Endothelial cell (in vitro differentiated cells): ENCODE measurements at places on chromosomes 6 and 20.
A peak's percentile ranks its signal among the peaks of the same experiment; 100 is the strongest.

GRCh38 chr6:101401792-101402621, 8.5 kb downstream of the GRIK2 start:
- DNase-seq = peak; percentile 46

GRCh38 chr20:19543101-19543500, 215.0 kb upstream of the RIN2 start:
- DNase-seq = no peak

- DNase-seq = no peak
Measured at GRCh38 chr6:47145212-47145611, 103.1 kb upstream of the ADGRF1 start.

DNA sequence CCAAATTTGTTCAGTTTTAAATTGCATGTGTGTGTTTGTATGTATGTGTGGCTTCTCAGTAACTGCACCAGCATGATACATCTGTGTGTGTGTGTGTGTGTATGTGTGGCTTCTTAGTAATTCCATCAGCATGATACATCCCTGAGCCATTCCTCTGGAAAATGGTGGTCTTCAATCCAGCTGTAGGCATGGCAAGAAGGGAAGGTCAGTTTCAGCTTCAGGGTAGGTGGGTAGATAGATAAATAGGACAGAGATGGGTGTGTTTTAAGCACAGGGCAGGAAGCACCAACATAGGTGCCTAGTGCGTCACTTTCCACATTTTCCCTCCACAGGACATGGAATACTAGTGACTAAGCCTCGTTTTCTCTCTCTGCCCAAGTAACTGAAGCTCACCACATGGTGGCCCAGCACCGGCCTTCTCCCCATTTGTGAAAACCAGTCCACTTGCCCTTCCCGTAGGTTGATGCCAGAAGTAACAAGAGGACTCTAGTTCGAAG, 82.9 kb downstream of the RPP40 start:
- DNase-seq = no peak

DNA sequence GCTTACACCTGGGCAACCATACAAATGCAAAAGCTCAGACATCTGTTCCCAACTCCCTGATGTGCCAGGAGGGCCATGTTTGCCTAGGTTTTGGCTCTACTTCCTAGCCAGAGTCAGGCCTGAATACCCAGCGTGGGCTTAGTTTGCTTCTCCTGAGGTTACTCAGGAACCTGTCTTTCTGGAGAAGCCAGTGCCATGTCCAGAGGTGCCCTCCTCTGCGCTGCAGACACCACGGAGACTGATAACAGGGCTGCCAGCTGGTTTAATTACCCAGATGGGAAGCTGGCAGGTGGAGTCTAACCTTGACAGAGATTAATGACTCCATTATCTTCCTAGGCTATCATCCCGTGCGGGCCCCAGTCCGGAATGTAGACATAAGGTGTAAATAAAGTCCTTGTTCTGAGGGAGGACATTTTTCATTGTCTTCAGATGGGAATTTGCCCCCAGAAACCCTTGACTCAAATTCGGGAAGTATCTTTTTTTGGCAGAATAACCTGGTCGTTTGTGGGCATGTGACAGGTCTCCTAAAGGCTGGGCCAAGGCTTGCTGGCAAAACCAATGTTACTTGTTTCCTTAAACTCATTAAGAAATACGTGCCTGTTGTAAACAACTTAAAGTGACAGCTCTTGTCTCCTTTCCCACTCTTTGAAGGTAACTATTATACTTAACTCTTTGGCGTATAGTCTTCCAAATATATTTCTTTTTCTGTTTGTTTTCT, 29.2 kb upstream of the ZNFX1 start:
- no peak for DNase-seq

DNA sequence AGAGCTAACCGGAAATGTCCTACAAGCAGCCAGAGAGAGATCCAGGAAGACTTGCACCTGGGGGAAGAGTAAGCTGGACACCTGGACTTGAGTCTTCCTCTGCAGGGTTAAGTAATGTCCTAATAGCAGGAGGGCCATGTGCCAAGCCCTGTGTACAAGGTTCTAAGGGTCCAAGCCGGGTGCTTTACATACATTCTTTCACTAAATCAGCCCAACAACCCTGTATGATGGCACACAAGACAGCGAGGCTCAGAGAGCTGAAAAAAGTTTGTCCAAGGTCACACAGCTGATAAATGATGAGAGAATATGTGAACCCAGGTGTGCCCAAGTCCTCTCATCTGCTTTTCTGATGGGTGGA, 215.1 kb upstream of the CDYL start:
- no peak for DNase-seq

DNA sequence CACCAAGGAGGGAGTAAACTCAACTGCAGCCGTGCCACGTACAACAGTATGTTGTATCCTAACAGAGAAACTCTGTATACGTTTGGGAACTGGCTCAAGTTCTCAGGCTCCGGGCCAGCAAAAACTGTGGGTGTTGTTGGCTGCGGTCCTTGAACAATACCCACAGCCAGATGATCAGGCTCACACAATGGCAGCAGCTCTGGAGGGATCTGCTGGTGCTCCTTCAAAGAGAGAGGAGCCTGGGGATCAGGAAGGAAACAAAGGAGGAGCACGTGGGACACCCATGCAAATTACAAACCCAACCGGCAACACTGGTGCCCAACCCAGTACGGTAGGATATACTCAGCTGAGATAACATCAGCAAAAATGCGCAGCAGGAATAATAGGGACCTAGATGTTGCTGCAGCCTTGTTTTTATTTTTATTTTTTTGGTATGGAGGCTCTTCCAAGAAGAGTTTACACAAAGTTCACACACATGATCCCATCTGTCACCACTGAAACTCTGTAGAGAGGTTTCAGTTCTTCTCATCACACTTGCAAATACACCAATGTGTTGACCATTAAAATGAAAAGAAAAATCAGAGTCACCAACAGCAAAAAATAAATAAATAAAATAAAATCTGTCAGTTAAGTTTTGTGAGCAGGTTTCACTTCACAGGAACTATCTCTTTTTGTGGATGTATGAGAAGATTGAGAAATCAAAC, 41.2 kb upstream of the PDE10A start:
- no peak for DNase-seq

- DNase-seq = no peak
Measured at GRCh38 chr6:63677282-63677681, 41.7 kb downstream of the PHF3 start.

DNA sequence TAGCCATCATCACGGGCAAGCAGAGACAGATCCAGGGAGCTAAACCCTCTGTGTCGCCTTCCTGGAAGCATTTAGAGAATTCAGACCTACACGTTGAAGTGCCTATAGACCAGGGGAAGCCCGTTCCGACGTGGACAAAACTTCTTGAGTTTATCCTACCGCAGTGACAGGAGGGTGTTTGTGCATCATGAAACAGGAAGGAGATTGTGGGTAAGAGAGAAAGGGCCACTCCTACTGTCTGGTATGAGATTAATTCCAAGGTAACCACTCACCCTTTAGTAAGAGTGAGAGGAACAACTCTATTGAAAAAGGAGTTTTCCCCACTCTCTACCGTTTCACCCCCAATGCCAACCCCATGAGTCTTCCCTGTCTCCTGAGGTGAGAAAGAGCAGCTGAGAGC, 133.7 kb downstream of the TFAP2C start:
- no peak for DNase-seq
